ENCODE measurements at places on chromosomes 13 and 19.

GRCh38 chr13:51808811-51809210 is 4.8 kb upstream of the DHRS12 start:
- DNase-seq: no peak

DNA sequence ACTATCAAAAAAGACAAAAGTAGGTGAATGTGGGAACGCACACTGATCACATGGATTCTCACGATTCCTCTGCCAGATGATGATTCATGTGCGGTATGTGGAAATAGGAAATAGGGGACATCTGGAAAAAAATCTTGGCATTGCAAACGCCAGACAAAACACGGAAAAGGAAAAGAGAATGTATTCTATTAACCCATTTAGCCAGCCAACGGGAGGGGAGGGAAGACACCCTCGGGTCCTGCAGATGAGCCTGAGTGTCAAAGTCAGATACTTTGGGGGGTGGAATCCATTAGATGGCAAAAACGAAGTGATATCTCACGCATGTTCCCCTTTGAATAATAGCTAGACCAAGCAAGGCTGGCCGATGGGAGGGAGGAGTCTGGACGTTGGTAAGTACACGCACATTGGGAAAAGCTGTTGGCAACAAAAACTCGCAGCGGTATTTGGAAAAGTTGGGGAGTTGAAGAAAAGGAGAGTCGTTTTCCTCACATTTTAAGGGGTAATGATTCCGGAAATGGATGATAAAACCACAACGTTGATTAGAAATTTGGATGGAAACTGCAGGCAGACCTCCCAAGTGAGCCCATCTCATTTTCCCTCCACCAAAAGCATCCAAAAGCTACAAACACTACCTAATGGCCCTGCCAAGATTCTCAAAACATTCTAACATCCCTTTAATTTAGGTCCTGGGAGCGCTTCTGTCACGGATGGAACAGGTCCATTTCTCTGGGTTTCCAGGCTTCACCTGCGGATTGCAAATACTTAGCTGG is 73.6 kb downstream of the COL4A1 start:
- no peak for DNase-seq

DNA sequence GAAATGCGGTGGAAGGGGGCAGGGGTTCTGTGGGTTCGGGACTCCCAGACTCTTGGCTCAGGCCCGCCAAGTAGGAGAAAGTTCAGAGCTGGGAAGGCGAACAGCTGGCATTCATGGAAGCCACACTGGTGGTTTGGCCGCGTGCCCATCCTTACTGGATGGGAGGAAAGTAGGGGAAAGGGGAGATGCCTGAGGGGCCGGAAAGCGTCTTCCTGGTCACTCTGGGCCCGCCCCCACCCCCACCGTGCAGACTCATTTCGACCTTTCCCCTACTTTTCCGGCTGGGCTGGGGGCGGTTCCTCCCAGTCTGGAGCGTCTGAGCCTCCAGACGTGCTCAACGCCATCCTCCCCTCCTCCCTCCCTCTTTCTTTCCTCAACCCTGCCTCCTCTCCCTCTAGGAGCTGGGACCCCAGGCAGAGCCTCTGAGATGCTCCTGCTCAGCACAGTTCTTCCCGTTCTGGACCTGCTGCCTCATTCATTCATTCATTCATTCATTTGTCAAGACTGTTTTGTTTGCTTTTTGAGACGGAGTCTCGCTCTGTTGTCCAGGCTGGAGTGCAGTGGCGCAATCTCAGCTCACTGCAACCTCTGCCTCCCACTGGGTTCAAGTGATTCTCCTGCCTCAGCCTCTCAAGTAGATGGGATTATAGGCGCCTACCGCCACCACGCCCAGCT is 3.5 kb downstream of the ANGPTL4 start:
- no peak for DNase-seq

DNA sequence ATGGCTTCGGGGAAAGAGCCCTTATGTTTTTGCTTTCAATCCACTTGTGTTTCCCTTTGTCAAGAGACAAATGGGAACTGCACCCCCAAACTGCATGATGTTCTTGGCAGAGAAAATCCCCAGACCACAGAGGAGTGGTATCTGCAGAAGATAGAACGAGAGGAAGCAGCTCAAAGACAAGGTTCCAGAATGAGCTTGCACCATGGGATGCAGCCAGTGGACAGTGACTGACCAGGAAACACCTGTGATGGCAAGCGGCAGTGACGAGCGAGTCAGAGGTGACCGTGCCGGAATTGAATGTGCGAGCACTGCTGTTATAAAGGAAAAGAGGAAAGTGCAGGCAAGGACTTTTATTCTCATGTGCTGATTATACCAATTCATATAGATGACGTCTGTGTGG is 46.3 kb downstream of the IRS2 start:
- no peak for DNase-seq

DNA sequence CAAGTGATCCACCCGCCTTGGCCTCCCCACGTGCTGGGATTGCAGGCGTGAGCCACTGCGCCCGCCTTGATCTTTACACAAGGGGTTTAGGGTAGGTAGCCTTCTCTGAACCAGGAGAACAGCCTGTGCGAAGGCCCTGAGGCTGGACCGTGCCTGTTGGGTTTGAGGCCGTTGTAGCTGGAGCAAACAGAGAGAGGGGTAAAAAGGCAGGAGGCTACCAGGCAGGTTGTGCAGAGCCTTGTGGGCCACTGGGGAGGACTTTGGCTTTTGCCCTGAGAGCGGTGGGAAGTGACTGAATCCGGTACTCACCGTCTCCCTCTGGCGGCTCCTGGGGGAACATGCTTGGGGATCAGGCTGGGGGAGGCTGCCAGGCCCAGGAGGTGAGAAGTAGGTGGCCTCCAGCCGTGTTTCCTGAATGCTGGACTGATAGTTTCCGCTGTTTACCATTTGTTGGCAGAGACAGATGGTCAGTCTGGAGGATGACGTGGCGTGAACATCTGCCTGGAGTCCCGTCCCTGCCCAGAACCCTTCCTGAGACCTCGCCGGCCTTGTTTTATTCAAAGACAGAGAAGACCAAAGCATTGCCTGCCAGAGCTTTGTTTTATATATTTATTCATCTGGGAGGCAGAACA is 24.6 kb downstream of the SPC24 start:
- peak; percentile 53 for DNase-seq

DNA sequence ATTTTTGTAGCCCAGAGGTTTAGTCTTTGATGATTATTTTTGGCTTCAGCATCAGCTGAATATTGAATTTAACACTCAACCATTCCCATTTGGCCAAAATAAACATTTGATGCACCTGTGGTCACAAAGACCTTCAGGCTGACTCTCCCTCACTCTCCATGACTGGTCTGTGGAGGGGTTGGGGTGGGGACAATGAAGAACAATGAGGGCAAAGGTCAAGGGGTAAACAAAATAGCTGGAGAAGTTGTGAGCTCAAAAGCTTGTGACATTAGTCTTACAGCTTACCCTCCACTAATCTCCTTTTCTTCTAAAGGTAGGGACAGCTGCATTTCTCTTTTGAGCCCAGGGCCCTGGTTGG is 86.9 kb downstream of the SLC15A1 start:
- DNase-seq: no peak

- no peak for DNase-seq
Measured at GRCh38 chr13:90926459-90926858, 421.0 kb upstream of the MIR17HG start.

GRCh38 chr13:47299304-47299703 is 402.5 kb upstream of the HTR2A start:
- no peak for DNase-seq

DNA sequence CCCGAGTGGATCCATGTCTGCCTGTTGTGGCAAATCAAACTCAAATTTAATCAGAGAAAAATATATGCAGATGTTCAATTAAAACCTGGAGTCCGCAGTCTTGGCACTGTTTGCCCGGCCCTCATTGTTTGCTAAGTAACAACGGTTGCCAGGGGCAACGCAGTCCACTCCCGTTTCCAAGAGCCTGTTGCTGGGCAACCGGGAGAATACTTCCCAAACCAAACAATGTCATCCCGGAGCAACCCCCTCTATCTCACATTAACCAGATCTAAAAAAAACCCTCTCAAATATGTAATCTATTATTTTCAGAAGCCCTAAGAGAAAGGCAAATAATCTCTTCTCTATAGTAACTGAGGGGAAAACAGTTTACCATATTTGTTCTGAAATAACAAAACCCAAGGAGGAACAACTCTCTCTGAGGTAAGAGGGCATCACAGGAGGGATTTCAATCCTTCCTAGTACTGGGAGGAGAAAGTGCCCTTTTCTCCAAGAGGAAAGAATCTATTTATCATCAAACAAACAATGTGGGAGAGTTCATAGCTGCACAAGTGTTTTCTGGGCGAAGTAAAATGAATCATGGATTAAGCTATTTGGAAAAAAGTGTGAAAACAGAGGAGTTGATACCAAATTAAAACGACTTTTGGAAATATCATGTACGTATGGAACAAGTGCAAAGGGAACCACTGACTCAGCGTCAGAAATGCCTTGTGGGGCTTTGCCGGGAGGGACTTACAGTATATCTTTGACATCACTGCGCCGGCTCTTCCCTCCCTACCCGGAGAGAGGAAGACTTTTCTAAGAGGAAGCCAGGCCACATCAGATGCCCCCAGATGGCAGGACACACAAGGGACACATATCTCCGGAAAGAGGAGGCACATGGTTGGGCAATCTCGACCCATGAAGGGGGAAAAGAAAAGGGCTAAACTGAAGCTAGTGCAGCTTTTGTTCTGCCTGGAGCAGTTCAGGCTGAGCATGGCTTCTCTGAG is 43.3 kb downstream of the RFX2 start:
- no peak for DNase-seq

GRCh38 chr19:7718668-7719067 is 13.2 kb downstream of the CLEC4G start:
- no peak for DNase-seq

DNA sequence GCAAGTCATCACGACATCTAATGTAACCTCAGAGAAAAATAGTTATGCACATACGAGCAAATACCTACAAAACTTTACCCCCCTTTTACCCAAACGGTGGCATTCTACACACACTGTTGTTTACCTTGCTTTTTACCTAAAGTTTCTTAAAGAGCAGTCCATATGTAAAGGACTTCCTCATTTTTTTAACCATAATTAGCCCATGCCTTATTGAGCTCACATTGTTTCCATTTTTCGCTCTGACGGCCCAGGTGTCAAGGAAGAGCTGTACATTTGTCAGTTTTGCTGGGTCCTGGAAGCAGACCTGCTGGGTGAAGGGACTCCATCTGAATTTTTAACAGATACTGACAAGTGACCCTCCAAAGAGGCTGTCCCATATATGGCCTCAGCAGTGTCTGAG is 89.4 kb downstream of the STK24 start:
- DNase-seq: no peak

- no peak for DNase-seq
Measured at GRCh38 chr19:7815325-7815724, 14.7 kb upstream of the EVI5L start.

DNA sequence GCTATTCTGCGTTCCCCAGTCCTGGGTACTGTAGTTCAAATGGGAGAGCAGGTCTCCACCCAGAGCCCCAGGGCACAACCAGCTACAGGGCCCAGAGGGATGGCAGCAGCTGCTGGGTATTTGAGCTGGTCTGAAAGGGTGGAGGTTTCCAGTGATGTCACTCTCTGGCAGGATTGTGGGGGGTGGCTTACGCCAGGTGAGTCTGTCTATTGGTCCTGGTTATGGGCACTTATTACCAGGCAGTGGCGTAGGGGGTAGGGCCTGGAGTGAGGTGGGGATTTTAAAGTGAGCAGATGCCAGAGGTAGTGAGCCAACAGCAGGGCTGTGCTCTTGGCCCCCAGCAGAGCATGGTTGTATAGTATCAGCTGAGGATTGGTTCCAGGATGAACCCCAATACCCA is 6.2 kb downstream of the RPS19 start:
- DNase-seq: no peak

DNA sequence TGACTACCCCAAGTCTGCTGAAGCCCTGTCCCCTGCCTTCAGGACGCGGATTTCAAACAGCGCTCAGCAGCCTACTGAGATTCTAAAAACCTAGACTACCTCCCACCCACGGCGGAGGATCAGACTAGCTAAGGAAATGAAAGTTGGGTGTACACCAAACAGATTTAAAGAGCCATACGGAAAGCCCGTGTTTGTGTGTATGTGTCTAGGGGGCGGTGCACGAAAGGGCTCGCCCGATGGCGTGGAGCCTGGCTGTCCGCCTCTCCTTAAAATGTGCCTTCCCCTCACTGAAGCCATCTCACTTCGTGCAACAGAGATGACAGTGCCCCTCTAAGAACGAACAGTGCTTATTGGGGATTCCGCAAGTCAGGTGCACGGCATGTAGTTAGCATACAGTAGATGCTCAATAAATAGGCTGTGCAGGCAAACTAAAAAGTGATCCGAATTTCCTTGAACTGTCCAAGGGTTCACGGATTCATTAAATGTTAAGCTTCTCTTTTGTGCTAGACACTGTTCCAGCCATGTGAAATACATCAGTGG is 639 bp downstream of the LENG1 start:
- peak; percentile 25 for DNase-seq

GRCh38 chr19:3398114-3398899 is 31.9 kb downstream of the NFIC start:
- no peak for DNase-seq

DNA sequence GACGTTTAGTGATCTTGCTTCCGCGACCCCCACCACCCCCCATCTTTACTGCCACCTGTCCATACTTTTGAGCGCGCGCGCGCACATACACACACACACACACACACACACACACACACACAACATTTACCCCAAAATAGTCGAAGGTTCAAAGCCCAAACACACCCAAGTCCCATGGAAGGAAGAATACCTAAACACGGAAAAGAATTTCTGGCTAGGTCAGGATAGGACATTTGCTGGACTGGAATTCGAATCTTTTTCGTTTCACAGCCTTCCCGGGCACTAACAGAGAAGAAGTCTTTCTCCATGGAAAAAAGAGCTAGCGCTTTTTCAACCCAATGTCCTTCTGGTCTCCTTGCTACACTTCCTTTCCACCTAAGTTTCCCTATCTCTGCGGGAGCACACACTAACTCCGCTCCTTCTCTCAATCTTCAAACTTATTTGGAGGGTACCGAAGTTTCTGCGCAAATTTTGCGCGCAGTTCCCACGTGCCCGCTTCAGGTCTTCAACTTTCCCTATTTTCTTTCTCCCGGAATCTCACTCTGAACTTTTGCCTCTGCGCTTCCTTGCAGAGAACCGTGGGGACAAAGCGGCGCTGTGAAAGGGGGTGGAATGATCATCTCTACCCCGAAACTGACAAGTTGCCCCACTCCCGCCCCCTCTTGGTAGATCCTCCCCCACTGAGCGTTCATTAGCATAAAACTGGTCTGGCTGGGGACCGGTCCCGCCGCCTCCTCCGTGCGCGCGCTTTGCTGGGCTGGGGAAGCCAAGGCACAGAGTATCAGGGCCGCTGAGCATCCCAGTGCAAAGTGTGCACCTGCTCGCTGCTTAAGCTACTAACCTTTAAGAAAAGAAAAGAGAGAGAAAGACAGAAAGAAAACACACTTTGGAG is 2.7 kb downstream of the DACH1 start:
- DNase-seq: no peak

DNA sequence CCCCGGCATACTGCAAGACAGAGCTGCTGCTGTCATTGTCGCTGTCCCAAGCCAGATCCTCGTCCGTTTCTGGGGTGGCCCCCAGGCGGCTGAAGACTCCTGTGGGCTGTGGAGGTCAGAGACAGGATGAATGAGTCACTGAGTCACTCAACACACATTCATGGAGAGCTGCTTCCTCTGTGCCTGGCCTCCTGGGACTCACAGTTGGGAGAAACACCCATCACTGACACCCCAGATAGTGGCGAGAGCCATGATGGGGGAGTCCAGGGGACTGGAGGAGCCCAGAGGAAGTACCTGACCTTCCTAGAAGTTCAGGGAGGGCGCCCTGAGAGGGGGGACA is 26.0 kb downstream of the C19orf47 start:
- DNase-seq: no peak

- no peak for DNase-seq
Measured at GRCh38 chr13:26423629-26424028, 133.9 kb upstream of the WASF3 start.

- DNase-seq: no peak
Measured at GRCh38 chr19:35399231-35399630, 28.4 kb downstream of the GPR42 start.

All from stimulated activated CD4-positive, alpha-beta T cell treated with anti-CD3 and anti-CD28 coated beads, Interleukin-15, amount 100 ng/mL, for 48 hours (primary cell).